Colonic mucosa (tissue), 4 donors: ENCODE measurements at places on chromosomes 5 and 9. TPM values are rescaled to one million over a fixed set of nuclear protein-coding genes. Genes with fewer than 3 reads are reported as not detected.

The PCDHGB1 gene
- 1.7 TPM for total RNA-seq

The RGS7BP gene
- 0.12 TPM for total RNA-seq

The ENTPD2 gene
- total RNA-seq: 22.1 TPM

The SPATA24 gene
- 2.9 TPM for total RNA-seq

The CLK4 gene
- total RNA-seq: 13.8 TPM

The PPIC gene
- total RNA-seq: 33.7 TPM

- no peak for DNase-seq
These were observed 60.7 kb upstream of the IFNE start for GRCh38 chr9:21542787-21543186.

DNA sequence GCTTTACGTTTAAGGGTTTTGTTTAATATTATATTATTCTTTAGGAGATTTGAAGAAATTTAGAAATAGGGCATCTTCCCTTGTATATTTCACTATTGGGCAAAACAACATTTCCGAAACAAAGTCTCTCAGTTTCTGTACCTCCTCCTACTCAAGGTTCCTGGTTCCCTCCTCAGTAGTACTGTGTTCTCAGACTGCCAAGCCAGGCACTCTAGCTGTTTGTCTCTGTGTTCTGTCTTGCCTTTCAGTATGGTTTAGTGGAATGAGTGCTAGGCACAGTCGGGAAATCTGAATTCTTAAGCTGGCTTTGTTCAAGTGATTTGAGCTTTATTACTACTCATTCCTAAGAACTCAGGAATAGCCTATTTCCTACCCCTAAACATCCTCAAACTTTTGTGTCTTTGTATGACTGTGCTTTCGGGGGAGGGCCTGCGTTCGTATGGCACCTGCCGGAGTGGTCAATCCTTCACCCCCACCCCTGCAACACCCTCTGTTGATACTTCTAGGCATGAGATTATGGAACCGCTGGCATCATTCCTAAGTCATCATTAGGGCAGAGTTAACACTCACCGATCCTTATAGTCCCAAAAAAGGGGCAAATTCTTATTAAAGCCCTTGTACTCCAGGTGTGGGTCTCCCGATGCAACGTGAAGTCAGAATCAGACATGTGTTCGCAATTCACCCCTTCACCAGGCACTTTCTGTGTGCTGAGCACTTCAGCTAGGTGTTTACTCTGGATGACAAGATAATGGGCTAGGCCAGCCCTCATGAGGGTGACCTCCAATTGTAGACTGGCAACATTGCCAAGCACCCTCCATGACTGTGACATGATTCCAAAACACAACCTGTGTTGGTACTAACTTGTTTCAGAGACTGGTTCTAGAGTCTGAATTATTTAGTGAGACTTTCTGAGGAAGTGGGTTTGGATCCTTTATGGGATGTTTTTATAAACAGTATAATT, 24.5 kb downstream of the SNX18 start:
- no peak for DNase-seq

GRCh38 chr9:114051281-114051680, 26.8 kb downstream of the AMBP start:
- DNase-seq: no peak

DNA sequence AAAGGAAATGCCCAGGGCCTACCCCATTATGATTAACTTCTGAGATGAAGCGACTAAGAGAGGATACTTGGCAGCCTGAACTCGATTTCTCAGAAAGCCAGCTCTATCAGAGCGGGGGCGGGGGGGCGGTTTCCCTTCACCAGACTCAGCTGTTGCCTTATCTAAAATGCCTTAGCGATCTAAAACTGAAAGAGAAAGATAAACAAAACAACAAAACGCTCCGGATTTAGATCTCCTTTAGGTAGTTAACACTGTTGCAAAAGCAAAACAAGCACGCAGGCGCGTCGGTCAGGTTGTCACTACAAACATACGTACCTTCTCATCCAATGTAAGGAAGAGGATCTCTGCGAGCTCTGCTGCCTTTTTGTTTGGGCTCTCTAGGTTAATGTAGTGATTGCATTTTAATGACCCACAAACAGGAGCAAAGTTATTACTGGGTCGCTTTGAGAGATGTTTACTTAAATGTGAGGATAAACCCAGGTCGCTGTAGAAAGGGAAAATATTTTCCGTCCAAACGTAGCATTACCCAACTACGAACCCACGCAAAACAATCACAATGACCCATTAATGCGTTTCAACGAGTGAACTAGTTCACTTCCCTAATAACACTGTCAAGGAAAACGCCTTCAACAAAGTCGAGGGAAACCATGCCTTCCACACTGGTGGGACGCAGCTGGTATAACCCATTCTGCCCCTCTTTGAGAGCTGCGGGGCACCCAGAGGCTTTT, 982 bp downstream of the EPB41L4A start:
- DNase-seq: peak; percentile 62

- no peak for DNase-seq
These were observed 74.4 kb upstream of the FCN1 start for GRCh38 chr9:134991808-134992754.

DNA sequence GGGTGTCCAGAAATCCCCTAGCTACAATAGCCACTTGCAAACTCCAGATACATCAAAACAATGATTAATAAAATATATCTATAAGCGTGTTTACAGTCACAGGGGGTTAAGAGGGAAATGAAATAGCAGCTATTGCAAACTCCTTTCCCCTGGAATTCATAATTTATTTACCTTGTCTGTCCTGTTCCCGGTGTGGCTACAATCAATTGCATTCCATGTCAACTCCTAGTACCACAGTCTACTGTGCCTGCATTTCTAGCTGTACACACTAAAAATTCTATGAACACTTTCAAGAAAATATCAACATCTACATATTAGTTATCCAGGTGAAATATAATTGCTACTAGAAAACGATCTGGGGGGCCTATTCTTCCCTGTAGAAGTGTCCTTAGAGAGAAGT, 217.6 kb downstream of the ELAVL2 start:
- no peak for DNase-seq

- DNase-seq: no peak
These were observed 92.2 kb upstream of the TRPC7 start for GRCh38 chr5:136457390-136458013.

DNA sequence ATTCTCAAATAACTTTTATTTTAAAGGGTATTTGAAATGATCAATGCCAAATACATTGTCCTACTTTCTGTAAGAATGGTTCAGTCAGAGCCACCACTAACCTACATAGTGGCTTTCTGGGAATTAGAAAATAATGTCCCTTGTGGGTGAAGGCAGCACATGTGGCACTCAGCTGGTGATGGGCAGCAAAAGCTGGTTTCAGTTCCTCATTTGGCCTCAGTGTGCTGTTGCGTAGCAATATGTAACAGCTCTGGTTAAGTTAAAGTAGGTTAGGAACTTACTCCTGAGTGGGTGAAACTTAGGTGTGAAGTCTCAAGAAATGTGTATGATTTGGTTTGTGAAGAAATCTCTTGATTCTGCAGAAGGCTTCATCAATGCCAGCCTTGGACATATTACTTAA, 99.6 kb upstream of the SPEF2 start:
- DNase-seq: no peak
